T-helper 2 cell (primary cell): ENCODE measurements at places on chromosomes 4 and X.

GRCh38 chr4:166144607-166145006 is 271.6 kb downstream of the TLL1 start:
- no peak for DNase-seq

DNA sequence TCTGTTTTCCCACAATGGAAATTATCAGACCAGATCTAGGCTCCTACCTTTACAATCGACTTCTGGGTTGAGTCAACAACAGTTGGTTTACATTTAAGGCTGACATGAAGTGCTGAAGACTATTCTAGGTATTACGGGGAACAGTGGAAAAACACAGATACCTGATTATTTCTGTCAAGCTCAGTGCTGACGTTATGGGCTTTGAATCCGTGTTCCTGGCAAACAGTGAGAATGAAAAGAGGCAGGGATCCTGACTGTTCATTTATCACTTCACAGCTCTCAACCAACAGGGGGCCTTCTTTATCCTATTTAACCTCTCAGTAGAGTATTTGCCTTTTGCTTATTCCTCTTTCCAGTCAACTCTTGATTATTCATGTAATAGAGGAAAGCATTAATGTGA is 43.1 kb downstream of the TMEM164 start:
- no peak for DNase-seq

- no peak for DNase-seq
Observed at GRCh38 chr4:153577053-153577452, 107.0 kb upstream of the TLR2 start.

DNA sequence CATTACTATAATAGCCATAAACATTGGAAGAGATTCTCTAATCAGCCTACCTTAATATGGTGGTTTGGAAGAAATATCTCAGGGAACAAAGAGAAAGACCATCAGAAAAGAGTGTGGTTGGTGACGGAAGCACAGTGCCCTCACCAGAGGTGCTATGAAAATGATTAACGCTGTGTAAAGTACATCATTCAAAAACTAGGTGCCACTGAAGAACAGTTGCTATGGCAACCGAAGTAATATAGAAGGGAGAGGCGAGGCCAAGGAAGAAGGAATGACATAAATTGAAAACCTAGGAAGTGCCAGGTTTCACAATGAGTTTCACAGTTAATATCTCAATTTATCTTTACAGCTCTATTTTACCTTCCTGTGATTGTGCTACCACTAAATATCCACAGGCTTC is 57.0 kb upstream of the ARSJ start:
- DNase-seq, result no peak

- no peak for DNase-seq
Observed at GRCh38 chr4:59956366-59956765, 1243.8 kb upstream of the ADGRL3 start.

- no peak for DNase-seq
Observed at GRCh38 chr4:142036795-142037583, 400.6 kb downstream of the IL15 start.

- DNase-seq, result no peak
Observed at GRCh38 chr4:7808181-7808580, 131.5 kb downstream of the AFAP1 start.

- peak; percentile 68 for DNase-seq
Observed at GRCh38 chrX:112841114-112841819, 636 bp upstream of the AMOT start.

DNA sequence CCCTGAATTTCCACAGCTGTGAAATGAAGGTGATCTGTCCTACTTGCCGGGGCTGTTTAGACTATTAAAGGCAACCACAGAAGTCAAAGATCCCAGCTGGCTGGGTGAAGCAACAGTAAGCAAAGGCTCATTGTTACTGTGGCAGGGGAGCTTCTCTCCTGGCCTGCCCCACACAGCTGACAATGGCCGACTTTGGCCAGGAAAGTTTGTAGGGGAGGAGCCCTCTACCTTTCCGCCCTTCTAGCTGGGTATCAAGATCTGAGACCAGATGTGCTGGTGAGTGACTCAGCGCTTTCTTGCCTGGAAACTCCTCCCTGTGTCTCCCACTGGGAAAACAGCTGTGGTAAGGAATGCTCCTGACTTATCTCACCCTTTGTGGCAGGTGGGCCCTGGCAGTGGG is 21.1 kb downstream of the RASSF6 start:
- no peak for DNase-seq

DNA sequence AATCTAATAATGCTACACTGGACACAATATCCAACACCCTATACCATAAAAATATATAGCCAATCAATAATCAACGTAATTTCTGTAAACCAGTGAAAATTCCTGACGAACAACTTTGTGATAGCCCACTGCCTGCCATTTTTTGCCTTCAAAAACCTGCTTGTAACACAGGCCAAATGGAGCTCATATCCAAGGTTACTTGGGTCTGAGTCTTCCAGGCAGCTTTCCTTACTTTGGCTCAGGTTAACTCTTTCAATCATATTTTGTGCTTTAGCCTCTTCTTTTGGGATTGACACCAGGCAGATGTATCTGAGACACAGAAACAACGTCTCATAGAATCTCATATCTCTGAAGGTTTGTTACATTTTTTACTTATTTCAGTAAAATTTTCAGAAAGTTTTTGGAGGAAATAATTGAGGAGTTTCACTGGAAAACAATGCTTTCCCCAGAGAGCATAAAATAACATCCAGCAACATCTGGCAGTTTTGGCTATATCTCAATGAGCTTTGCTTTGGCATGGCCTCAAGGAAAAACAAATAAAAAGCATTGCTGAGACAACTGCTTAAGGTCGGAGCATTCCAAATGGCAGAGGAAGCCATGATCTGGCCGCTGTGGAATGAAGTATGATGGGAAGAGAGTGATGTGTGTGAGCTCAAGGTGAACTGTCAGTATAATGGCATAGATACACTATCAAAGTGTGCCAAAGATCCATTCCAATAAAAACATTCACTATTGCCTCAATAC is 162.9 kb upstream of the SPIN4 start:
- DNase-seq, result no peak

GRCh38 chr4:186483656-186484055 is 71.7 kb downstream of the MTNR1A start:
- DNase-seq, result no peak

GRCh38 chr4:8101213-8102075 is 57.2 kb downstream of the ABLIM2 start:
- no peak for DNase-seq

- DNase-seq, result no peak
Observed at GRCh38 chr4:78766650-78767049, 9.5 kb upstream of the BMP2K start.

GRCh38 chr4:159197260-159197884 is 94.5 kb downstream of the RAPGEF2 start:
- DNase-seq, result no peak

- DNase-seq, result no peak
Observed at GRCh38 chr4:144599621-144600020, 46.3 kb upstream of the HHIP start.

DNA sequence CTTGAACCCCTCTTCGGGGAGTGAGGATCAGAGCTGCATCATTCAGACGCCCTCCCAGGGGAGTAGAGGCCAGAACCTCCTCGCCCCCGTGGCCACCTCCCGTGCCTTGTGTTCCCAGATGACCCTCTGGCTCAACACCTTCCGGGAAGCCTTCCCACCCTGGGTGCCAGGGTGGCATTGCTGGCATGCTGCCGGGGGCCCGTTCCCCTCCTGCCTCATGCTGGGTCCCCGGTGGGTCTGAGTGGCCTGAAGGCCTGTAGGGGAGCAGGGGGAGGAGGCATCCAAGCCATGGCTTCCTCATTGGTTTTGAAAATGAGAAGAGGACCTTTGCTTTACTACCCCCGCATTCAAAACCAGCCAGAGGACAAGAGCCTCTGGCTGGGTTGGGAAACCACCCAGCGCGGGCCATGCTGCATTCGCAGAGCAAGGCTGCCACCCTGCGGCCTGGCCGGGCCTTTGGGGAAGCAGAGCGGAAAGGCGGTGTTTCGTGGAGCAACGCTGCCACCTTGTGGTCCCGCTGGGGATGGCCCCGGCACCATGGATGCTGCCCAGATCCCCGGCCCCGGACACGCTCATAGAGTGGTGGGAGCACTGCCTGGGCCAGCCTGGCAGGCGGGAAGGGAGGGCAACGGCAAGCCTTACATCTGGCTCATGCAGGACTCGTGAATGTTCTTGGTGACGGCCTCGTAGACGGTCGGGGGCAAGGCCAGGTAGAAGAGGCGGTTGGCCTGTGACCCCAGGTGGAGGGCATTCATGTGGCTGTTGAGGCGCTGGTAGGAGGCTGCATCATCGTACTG is 11.9 kb downstream of the G6PD start:
- peak; percentile 81 for DNase-seq

DNA sequence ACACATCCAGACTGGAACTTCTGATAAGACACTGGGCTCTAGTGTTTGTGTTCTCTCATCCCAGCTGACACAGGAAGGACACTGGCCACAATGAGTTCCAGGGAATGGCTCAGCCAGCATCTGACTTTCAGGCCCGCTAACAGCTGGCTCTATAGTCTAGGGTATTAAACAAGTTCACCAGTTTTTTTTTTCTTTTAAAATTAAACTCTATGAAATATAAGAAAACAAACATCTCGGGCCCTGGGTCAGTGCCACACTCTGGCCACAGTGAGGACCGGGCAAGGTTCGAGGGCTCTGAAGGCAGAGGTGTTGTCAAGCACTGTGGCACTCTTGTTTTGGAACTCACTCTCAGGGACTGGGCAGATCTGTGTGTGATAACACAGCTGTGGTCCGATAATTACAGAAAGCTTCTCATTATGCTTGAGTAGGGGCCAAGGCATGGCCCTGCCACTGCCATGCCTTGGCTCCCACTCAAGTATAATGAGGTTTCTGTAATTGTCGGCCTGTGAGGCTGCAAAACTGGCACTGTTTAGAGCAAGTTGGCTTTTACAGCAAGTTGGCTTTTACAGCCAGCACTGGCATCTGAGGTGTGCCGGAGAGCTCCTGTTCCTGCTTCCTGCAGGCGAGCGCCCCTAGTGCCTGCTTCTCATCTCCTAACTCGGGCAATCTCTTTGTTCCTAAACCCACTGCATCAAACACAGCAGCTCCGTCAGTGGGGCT is 62.8 kb downstream of the PPP1R2C start:
- no peak for DNase-seq

DNA sequence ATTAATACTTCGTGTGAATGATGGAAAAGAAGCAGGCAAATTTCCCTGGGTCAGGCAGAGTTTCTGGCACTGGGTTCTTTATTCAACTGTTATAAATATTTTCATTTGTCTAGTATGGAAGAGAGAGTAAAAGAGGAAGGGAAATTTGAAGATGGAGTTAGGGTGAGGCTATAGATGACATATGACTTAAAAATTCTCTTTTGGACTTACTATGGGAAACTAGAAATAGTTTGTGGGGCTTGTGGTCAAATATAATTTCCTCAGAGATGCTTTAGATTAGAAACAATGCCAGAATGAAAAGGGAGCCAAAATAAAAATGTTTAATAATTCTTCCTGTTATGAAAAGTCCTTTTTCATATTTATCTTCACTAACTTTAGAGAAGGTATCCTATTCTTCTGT is 103.2 kb downstream of the GC start:
- DNase-seq, result no peak

DNA sequence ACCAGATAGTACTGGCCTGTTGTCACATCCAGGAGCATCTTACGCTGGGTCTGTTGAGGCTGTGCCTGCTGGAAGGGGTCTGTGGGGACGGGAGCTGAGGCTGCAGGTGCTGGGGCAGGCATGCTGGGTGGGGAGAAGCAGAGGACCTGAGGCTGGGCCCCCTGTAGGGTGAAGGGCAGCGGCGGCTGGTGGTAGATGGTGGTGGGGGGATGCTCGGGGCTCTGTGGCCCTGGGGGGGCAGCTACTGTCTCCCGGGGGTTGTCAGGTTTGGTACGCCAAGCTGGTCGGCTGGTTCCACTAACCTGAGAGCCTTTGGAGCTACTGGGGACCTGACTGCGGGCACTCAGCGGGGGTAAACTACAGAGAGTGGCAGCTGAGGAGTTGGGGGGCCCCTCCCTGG is 7.8 kb downstream of the C4orf54 start:
- DNase-seq, result no peak

DNA sequence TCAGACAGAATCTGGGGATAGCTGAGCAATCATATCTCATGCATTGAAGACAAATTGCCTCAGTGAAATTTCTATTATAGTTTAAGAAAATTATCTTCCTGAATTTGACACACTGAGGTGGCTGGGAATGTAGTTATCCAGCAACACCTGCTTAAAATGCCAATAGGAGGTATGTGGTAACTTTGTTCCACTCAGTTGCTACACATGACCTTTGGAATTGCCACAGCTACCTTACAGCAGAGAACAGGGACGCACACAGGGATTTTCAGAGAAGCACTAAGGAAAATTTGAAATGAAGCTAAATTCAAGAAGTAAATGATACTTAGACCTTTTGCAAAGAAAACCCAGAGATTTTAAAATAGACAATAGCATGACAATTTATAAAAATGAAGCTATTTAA is 264.6 kb downstream of the IL1RAPL1 start:
- no peak for DNase-seq

- no peak for DNase-seq
Observed at GRCh38 chr4:7243609-7244330, 51.4 kb downstream of the SORCS2 start.

GRCh38 chr4:123415977-123416376 is 19.4 kb downstream of the SPRY1 start:
- DNase-seq, result no peak

GRCh38 chr4:162011089-162011488 is 152.7 kb downstream of the FSTL5 start:
- DNase-seq, result no peak

DNA sequence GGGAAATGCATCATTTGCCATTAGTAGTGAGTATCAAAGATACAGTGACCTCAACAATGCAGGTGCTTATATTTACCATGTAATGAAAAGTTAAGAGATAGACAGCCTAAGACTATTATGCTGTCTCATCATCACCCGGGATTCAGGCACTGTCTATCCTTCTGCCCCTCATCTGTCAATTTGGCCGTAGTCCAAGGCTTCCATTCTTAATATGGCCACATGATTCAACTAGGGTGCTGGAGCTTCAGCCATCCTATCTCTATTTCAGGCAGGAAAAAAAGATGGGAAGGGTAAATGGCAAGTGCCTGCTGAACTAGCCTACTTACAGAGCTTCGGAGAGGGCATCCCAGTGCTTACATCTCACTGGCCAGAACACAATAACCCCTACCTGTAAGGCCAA is 196.7 kb upstream of the LNX1 start:
- DNase-seq, result no peak

DNA sequence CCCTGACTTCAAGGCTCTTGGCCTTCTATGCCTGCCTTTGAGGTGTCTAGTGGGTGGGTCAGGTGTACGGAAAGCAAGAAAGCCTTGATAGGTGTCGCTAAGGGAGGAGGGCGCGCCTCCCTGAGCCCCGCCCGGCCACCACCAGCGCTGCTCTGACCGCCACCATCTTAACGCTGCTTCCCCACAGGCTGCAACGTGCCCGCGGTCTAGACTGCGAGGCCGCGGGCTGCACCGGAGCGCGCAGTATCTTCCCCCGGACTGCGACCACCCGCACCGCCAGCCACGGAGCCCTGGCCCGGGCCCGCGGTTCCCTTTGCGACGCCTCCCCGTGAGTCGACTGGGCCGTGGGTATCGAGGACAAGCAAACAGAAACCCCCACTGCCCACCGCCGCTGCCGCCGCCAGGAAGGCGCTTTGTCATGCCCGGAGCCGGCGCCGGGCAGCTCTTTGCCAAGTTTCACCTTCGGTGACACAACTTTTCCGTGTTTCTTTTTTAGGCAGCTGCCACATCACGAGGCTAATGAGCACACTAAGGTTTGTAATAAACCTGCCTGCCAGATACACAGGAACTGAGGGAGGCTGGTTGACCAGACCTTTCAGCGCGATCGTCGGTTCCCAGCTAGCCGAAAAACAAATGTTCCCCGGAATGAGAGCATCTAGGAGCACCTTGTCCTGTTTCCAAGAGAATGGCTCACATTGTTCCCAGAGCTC is 335.8 kb upstream of the F9 start:
- DNase-seq, result no peak
